ENCODE measurements at places on chromosomes 16 and 17.

DNA sequence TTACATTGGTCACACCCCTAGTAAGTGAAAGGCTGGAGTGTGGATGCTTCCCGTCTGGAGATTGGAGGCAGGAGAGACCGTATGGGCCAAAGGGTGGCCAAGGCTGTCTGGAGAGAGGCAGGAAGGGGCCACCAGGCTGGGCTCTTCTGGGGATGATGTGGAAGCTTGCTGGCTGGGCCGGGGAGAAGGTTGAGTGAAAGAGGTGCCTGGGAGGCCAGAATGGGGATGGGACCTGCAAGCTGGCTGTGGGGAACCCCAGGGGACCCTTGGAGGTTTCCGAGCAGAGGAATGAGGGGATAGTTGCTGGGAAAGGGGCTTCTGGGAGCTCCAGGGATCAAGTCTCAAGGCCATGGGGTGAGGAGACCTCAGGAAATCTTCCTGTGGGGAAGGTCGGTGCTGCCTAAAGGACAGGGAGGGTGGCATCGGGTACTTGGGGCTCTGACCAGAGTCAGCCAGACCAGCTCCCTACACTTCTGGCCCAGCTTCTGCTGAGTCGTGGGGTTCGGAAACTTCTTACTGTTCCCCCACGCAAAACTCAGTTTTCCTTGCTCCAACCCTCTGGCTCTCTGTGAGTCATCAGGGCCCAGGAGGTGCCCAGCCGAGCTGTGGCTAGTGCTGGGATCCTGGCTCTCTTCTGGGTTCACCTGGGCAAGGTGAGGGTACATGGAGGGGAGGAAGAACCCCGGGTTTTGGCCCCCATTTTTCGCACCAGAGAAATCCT is 3.1 kb downstream of the MRC2 start:
- DNase-seq, result no peak

- DNase-seq, result no peak
Measured at GRCh38 chr17:80694992-80695912, 150.6 kb downstream of the RPTOR start.

DNA sequence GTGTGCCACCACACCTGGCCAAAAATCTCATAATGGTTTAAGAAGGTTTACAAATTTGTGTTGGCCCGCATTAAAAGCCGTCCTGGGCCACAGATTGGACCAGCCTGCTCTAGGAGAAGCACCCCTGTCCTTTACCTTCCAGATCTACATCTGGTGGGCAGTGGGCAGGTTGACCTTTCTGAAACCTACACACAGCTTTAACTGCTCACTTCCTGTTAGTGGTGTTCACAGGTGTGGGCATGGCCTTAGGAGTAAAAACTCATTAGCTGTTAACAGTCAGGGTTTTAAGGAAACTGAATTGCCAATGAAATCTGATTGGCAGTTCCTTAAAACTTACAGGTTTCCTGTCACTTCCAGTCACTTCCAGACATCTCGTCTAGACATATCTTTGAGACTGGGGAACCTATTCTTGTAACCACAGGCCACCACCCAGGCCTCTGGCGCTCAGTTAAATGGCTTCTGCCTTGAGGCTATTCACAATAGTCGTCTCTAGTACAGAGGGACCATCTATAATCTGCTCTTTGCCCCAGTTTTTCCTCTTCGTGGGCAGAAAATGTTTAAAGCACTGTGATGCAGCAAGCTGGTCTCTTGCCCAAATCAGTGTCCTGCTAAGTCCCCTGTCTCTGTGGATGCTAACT is 29.3 kb downstream of the GNGT2 start:
- no peak for DNase-seq

DNA sequence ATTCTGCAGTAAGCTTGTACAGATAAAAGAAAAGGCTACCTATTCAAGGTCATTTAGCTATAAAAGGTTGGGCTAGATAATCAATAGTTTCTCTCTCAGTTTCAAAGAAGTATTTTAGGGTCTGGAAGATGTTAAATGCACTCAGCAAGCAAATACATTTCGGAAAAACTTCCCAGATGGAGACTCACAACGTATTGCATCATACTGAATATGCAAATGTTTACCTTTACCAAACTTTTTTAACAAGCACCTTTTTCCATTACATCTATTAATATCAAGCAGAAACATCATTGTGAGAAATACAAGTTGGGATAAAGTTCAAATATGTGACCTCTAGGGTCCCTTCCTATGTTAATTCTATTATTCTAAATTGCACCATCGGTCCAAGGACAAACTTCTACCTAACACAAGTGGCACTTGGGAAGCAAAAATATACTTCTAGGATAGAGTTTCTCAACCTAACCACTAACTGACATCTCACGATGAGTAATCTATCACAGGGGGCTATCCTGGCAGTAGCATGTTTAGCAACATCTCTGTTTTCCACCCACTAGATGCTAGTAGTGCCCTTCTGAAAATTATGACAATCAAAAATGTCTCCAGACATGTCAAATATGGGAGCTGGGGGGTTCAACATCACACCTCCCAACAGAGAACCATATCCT is 14.5 kb downstream of the KANSL1 start:
- DNase-seq, result no peak

All from femur (tissue), 1 donor.